ENCODE measurements at places on chromosomes 13 and 19.

GRCh38 chr19:46715620-46715974 lies 1.3 kb downstream of the PRKD2 start:
- DNase-seq, result no peak

GRCh38 chr13:51737609-51738008 lies 66.4 kb downstream of the DHRS12 start:
- peak; percentile 16 for DNase-seq

GRCh38 chr19:49152119-49152550 lies 3.1 kb downstream of the HRC start:
- no peak for DNase-seq

- no peak for DNase-seq
Observed at GRCh38 chr13:29578300-29579085, 17.0 kb downstream of the SLC7A1 start.

DNA sequence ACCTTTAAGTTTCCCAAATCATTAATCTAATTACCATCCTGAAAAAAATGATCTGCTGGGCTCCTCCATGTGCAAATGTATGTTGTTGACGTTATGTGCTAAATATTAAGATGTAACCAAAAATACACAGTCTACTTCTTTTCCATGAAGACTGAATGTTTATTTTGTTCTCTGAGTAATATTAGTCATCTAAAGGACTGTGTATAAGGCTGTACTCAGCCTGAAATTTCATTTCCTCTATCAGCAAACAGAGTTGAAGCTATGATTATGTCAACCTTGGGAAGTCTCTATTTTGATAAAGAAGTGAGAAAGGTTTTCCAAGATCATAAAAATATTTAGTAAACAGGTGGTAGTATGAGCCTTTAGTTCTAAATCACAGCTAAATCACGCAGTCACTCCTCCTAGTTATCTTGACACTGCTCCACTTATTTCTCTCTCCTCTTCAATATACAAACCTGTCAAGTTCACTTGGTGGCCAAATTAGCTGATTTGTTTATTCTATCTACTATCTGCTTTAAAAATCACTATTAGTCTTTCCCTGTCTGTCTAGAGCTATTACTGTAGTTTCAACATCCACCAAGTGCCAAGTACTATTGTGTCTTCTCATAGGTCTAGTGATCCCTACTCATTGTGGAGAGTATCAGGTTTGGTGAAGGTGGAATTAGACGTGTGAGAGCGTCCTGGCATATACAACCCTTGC lies 211.7 kb upstream of the STARD13 start:
- no peak for DNase-seq

All from activated naive CD8-positive, alpha-beta T cell treated with anti-CD3 and anti-CD28 coated beads for 36 hours (primary cell).